ENCODE measurements at places on chromosomes 16 and 17.

DNA sequence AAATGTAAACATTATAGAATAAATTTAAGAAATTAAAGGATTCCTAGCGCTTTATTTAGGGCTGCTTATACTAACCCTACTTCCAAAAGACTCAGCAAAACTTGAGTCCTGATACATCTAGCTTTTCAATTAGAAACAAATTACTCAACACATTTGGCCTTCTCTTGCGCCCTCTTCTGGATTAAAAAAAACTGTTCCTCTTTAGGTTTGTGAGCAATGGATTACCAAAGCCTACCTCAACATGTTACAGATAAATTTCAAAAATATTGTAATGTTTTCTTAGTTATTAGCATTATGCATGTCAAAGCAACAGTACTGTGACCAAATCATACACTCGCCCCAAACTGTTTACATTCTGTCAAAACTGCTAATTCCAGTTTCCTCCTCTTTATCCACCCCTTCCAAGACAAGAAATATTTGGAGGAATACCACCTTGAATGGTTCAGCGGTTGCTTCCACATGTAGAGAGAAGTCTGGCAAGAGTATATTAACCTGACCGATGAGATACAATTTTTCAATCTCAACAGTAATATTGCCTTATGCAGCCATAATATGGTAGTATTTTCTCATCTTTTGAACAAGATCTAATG, 2.7 kb downstream of the NUFIP2 start:
- DNase-seq = no peak

- no peak for DNase-seq
Observed at GRCh38 chr16:12178251-12178990, 201.9 kb downstream of the SNX29 start.

GRCh38 chr16:86879268-86879667, 300.9 kb downstream of the FOXL1 start:
- no peak for DNase-seq

GRCh38 chr16:75566040-75566757, at the start of gene GABARAPL2:
Gene GABARAPL2, plus strand, starts transcription at chr16:75566379. Its CDS starts 108 bp downstream, at chr16:75566487.
- peak; percentile 84 for DNase-seq

GRCh38 chr17:73192894-73193701, at the start of gene COG1:
Gene COG1, plus strand, starts transcription at chr17:73193055. Its CDS starts 15 bp downstream, at chr17:73193070.
- DNase-seq = peak; percentile 82

DNA sequence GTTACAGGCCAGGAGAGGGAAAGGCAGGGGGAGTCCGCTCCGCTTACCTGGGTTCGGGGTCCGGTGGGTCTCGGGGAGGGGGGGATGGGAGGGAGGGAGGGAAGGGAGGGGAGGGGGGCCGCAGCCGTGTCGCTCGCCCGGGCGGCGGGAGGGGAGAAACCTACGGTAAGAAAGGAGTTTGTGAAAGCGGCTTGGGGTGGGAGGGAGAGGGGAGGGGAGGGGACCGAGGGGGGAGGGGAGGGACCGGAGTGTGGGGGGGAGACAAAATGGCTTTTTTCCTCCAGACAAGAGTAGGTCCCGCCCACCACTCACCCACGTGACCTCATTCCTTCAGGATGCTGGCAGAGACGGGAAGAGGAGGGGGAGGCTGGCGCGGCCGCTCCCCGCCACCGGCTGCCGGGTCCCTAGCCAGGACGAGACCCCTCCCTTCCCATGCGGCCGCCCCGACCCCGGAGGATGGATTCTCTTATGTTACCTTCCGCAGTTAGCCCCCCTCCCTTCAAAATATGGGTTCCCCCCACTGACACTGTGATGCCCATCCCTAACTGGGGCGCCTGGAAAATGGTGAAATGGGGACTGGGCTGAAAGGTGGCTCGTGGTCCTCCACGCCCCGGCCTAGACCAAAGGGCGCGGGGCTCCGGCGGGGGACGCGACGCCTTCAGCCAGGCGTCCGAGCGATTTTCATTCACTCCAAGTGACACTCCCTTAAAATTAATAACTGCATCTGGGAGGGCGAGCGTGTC, at the start of gene PCGF2:
TSS of gene PCGF2 (minus strand) at position 188 of the 743 bp plus-strand sequence. CDS start 7,934 bp downstream, outside the sequence.
- no peak for DNase-seq

DNA sequence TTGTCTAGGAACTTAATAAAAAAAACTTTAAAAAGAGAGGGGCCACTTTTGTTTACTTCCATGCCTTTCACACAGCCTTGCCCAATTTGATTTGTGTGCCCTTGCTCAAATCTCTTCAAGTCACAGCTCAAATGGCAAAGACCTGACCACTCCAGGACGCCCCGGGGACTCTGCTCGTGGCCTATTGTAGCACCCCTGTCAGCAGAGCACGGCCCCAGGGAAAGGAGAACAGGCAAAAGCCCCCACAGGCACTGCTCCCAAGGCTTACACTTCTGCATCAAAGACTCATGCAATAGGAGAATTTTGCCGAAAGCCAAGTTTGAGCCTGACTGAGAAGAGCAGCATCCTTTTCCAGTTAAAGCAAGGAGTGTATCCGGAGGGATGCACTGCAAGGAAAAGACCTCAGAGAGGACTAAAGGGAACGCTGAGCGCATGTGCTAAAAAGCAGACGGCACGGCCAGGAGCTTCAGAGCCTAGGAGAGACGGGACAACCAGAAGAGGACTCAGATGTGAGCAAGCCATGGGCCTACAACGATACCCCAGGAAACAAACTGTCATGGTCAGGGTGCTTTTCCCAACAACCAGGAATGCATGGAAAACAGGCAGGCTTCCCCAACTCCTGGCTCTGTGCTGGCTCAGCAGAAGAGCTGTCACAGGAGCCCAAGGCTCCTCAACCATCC, 8.2 kb downstream of the CREBBP start:
- DNase-seq = no peak

All from stimulated activated CD8-positive, alpha-beta memory T cell treated with anti-CD3 and anti-CD28 coated beads, Interleukin-7, amount 100 ng/mL, for 1 hour (primary cell).